ENCODE measurements at places on chromosomes 11 and 22.

GRCh38 chr22:40982482-40983385 lies 31.6 kb downstream of the RBX1 start:
- DNase-seq: peak; percentile 45

DNA sequence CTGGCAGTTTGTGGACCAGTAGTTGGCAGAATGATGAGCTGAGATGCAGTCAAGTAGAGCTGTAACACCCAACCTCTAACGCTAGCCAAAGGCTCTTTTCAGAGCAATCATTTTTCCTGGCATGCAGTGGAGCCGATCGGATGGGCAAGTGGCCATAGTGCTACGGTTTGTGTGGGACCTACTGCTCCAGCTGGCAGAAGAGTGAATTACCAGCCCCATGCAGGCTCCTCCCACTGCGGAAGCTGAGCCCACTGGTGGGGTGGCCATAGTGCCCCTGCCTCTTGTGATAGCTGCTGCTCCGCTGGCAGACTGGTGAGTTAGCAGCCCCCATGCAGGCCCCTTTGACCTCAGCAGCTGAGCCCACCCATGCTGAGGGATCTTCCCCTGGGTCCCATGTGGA lies 27.0 kb upstream of the SC5D start:
- no peak for DNase-seq

DNA sequence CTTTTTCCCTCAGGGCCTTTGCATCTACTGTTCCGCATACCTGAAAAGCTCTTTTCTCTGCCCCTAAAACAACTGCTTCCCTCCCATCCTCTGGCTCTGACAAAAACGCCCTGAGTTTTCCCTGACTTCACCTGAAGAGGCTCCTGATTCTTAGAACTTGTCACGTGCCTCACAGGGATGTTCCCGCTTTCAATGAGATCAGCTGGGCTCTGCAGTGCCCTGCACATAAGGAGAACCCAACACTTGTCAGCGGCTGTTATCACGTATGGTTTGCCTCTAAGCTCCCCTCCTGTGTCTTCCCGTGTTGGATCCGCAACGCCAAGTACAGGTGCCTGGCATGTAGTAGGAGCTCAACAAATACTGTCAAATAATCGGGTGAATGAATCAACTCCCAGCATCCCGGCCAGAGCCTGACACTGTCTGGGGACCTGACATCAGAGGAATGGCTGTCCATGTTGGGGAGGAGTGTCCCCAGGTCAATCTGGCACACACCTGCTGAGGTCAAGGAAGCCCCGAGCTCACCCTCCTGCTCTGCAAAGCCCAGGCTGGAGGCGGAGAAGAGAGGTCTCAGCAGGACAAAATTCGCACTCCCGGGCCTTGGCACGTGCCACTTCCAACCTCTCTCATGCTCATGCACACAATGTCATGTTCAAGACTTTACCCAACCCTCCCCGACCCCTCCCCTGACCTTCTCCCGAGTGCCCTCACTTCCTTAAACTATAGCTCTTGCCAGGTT lies 4.2 kb upstream of the GRK2 start:
- no peak for DNase-seq

- DNase-seq: no peak
These were observed 23.3 kb upstream of the LYVE1 start for GRCh38 chr11:10591741-10592140.

GRCh38 chr11:14775897-14776296 lies 116.1 kb downstream of the CYP2R1 start:
- DNase-seq: no peak

DNA sequence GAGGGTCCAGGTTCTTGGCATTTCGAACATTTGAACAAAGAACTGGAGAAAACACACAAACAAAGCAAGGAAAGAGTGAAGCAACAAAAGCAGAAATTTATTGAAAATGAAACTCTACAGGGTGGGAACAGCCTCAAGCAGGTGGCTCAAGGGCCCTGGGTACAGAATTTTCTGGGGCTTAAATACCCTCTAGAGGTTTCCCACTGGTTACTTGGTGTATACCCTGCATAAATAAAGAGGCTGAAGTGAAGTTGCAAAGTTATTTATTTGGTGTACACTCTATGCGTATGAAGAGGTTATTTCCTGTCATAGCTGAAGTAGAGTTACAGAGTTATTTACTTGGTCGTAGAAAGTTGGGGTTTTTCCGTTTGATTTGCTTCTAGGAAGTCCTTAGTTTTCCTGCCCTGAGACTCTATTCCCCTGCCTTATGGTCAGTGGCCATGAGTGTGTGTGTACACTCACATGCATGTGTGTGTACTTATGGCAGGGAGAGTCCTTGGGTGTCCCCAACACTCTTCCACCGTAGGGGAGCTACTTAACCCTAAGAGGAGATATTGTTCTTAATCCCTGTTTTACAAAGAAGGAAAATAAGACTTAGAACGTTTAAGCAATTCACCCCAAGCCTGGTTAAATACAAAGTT lies 5.6 kb upstream of the SMCO4 start:
- DNase-seq: peak; percentile 45

DNA sequence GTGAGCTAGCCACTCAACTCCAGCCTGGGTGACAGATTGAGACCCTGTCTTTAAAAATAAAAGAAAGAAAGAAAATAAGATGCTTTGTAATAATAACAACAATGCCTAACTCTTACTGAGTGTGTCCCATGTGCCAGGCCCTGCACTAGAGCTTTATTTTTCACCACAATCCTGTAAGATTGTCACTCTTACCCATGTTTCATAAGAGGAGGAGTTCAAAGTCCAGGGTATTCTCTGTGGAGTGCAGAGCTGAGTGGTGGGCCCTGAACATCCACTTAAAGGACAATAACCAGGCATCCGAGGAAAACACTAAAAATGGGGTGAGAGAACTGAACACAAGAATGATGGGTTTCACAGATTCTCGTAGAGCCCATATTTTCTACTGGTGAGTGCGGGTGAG lies 925 bp upstream of the C11orf52 start:
- no peak for DNase-seq

DNA sequence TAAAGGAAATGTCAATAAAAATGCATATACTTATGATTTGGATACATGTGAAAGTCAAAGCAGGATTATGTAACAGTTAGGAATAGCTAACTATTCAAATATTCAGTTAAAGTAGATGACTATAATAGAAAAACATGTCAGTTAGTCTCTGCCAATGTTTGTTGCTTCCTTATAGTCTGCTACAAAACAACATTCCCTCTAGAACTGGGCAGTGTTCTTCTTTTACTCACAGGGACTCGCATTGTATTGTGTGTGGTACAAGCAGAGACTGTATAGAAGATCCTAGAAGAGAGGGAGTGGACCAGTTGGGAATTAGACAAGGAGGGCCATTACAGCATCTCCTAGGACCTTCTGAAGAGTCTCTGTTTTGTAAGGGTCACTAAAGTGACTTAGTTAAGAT lies 10.6 kb downstream of the ACAT1 start:
- DNase-seq: no peak

- no peak for DNase-seq
These were observed 23.7 kb upstream of the PDE3B start for GRCh38 chr11:14619603-14620531.

- peak; percentile 70 for DNase-seq
These were observed 59.8 kb upstream of the WNT7B start for GRCh38 chr22:46036558-46037408.

- no peak for DNase-seq
These were observed 62.6 kb downstream of the BUD13 start for GRCh38 chr11:116710001-116710674.

- DNase-seq: no peak
These were observed 50.9 kb downstream of the CWC15 start for GRCh38 chr11:94922321-94923003.

GRCh38 chr22:37701141-37701786 lies 4.4 kb downstream of the TRIOBP start:
- DNase-seq: no peak

DNA sequence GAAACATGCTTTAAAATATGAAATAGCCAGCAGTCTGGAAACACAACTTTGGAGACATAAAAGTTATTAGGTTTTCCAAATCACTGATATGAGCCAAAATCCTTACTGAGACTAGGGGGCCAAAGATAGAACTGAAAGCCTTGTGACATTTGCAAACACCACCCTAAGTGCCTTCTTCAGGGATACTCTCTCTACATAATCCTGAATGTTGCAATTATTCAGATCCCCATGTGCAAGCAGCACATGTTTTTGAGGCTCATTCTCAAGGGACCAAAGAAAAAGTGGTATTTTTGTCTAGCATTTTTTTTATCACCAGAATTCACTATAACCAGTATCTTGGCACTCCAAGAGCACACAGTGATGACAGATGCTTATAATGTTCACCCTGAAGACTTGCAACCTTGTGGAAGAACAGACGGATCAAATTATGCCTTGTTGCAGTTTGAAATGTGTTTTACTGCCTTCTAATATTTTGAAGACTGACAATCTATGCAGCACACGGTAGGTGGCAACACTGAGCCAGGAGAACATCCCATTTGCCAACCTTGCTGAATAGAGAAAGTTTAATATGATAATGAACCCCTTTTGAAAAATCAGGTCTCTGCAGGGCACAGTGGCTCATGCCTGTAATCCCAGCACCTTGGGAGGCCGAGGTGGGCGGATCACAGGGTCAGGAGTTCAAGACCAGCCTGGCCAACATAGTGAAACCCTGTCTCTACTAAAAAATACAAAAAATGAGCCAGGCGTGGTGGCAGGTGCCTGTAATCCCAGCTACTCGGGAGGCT lies 78.5 kb downstream of the PLEKHA7 start:
- DNase-seq: peak; percentile 65

DNA sequence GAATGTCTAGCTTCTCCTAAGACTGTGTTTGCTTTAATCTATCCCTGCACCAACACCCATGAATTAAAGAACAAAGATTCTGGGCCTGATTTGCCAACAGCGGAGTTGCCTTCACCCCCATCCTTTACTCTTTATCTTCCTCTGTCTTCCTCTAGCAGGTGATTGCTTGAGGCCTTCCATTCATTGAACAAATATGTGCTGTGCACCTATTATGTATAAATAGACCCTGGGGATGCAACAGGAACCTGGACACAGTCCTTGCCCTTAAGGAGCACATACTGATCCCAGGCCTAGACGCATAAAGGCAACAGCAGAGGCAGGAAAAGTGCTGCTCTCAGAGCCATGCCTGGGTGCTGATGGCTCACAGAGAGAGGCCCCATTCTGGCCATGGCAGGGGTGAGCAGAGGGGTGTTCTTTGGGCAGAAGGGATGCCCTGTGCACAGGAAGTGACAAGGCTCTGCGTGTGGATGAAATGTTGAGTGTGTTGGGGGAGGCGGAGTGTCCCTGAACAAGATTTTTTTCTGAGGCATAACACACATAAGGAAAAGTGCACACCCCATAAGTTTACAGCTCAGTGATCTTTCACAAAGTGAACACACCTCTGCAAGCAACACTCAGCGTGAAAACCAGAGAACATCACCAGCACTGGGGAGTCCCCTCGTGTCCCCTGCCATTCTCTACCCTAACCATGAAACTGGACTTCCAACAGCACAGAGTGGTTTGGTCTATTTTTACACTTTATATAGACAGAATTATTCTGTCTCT lies 145.9 kb downstream of the GRIK4 start:
- DNase-seq: peak; percentile 71

GRCh38 chr11:12675951-12676711 lies 1.9 kb downstream of the TEAD1 start:
- peak; percentile 24 for DNase-seq

DNA sequence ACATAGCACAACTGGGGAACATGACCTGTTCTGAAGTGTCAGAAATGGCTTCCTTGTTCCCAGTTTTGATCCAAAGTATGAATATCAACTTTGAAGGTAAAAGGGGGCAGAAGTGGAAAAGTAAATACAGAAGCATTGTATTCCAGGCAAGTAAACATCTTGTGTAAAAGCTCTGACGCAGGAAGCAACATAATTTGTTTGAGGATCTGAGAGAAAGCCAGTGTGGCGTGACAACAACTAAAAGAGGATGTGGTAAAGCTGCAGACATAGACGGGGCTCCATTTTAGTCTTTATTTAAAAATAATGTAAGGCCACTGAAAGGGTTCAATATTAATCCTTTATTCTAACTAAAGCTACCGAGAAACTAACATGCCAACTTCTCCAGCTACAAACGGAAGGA lies 310.2 kb downstream of the DLG2 start:
- DNase-seq: peak; percentile 83

DNA sequence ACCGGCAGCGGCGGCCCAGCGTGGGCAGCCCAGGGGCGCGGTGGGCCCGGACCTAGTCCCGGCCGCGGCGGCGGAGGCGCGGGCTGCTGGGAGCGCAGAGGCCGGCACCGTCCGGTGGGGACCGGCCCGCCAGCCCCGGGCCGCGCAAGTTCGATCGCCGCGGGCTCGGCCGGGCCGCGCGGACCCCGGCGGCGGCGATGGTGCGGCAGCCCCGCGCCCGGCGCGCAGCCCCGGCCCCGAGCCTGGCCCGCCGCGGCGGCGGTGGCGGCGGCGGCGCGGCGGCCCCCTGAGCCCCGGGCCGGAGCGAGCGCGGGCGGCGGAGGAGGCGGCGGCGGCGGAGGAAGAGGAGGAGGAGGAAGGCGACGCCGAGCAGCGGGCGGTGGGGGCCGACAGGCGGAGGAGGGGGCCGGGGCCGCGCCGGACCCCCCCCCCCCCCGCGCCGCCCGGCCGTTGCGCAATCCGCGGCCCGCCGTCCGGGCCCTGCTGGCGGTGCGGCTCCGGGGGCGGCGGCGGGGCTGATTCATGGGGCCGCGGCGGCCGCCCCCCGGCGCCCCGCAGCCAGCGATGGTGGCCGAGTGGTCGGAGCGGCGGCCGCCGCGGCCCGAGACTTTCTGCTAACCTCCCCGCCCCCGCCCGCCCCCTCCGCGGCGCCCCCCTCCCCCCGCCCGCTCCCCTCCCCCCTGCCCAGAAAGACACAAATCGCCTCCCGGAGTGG lies 1251.9 kb downstream of the BRD1 start:
- no peak for DNase-seq

DNA sequence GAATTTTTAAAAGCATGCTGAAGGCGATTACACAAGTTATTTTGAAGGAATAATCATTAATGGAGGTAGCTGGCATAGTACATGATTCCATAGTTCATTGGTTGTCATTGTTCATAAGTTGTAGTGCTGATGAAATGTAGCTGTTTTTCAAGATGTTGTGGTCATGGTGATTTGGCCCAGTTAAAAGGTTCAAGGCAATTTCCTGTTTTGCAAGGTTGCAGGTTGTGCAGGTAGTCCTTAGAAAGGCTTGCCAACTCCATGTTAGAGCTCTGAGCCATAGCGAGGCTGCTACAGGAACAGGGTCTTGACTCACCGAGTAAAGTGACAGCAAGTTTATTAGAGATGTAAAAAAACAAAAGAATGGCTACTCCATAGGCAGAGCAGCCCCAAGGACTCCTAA lies 95.8 kb upstream of the CHORDC1 start:
- no peak for DNase-seq

GRCh38 chr11:57940044-57940756 lies 83.5 kb upstream of the OR9Q1 start:
- no peak for DNase-seq

- no peak for DNase-seq
These were observed 200.8 kb upstream of the ZC3H12C start for GRCh38 chr11:109892321-109892794.

- peak; percentile 7 for DNase-seq
These were observed 165.0 kb downstream of the SOX6 start for GRCh38 chr11:16191212-16191867.

- no peak for DNase-seq
These were observed 177.8 kb upstream of the NARS2 start for GRCh38 chr11:78752494-78752893.

GRCh38 chr11:86172894-86173293 lies 71.7 kb upstream of the EED start:
- no peak for DNase-seq

Data from GM12865 (cell line).